NCI-H460 (cell line): ENCODE measurements at places on chromosomes 6 and 20. TPM values are rescaled to one million over a fixed set of nuclear protein-coding genes. Genes with fewer than 3 reads are reported as not detected.

GRCh38 chr6:17813542-17813941 lies 106.8 kb upstream of the NUP153 start:
- DNase-seq = no peak

Gene SMLR1
- not detected in 2 replicates for total RNA-seq

- DNase-seq = no peak
These were observed 129.8 kb upstream of the SMLR1 start for GRCh38 chr6:130697271-130697994.

Gene VGLL2
- not detected in 2 replicates for total RNA-seq

Gene RCAN2
- not detected in 2 replicates for total RNA-seq

DNA sequence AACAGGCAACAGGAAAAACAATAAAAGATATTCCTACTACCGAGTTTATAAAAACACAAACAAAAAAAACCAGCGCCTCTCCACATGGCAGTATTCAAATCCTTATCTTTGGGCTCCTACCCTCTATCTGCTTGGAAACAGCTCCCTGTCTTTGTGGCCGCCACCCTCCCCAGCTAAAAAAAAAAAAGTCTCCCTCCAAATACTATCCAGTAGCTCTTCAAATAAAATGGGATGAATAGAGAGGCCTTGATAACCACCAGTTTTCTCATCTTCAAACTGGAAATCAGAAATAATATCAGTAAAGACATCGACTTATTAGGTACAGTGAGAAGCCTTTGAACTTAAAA lies 96.2 kb downstream of the PSMG4 start:
- no peak for DNase-seq

Gene RPP40
- total RNA-seq = 38.6 and 42.0 TPM in 2 replicates

DNA sequence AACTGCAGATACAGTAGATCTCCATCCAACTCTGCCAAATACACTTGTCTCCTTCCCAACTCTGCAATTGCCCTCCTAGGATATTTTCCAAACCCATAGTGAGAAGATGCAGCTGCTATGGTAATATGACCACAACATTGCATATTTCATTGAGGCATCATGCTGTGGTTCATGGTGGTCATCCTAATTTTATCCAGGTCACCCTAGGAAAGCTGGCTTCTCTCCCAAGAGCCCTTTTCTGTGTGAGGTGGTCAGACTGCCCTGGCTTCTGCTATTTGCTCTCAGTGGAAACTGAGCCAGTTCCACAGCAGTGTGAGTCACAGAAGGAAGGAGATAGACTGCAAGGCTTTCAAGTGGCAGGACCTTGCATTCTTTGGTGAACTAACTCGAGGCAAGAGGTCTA lies 5.5 kb downstream of the OGFRL1 start:
- no peak for DNase-seq

GRCh38 chr6:100818066-100818465 lies 63.1 kb downstream of the ASCC3 start:
- DNase-seq = no peak

DNA sequence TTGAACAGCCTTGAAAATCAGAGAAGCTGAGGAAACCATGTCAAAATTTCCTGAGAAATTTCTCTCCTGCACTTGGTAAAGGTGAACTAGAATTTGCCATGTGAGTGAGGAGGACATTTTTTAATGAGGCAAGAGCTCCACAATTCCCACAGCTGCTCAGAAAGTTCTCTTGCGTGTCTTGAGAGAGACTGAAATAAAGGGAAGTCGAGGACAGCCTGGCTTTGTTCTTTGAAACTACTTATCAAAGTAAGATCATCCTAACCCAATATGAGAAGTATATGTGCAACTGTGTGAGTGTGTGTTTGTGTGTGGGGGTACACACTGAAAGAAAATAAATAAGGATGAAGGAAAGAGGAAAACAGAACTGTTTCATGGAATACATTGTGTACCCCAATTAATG lies 163.4 kb downstream of the SLC24A3 start:
- no peak for DNase-seq

DNA sequence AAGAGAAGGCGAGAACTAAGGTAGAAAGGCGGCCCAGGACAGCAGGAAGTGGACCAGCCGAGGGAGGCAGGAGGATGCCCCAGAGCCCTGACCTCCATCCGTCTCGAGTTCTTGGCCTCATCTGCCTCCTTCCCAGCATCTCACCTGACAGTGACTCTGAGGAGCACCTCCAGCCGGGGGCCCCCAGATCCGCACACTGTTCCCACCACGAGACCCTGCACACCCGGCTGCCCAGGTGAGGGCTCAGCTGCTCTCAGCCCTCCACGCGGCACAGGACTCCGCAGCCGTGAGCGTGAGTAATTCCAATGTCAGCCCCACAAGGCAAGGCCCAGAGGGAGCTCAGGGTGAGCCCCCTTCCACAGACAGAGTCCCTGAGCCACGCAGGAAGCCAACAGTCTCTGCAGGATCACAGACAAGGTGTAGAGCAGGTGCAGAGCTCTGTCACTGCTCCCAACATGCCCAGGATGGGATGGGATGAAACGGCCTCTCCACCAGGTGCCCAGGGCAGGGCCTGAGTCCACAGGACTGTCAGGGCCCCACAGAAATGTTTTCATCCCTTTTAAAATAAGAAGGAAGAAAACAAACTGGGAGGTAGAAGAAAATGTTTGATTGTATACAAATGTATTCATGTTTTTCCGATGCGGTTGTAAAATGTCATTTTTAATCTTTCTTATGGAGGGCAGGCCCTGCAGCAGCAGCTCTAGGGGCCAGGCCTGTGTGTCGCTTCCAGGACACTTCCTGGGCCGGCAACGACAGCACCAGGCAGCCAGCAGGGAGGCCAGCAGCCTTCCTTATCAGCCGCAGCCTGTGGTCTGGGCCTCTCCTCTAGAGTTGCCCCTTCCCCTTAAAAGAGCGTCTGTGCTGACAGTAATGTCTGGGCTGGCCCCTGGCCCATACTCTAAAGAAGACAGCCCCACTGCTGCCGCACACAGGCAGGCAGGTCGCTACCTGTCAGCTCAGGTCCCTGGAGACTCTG lies 66.9 kb downstream of the DLL1 start:
- DNase-seq = no peak

DNA sequence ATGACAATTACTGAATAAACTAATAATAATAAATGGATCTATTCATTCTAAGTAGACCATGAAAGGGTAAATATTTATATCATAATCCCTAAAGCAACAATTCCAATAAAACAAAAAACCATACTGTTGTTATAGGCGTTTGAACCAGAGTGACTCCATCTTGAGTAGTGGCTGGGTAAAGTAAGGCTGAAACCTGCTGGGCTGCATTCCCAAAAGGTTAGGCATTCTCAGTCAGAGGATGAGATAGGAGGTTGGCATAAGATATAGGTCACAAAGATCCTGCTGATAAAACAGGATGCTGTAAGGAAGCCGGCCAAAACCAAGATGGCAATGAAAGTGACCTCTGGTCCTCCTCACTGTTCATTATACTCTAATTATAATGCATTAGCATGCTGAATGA lies 8.3 kb downstream of the OR2H1 start:
- DNase-seq = no peak

Gene LINC00237
- total RNA-seq = not detected in 2 replicates

Gene ADGRF5
- 0.05 TPM in 1 of 2 replicates, not detected in the other for total RNA-seq

Gene GHRH
- not detected in 2 replicates for total RNA-seq

GRCh38 chr6:22658934-22659333 lies 89.6 kb downstream of the HDGFL1 start:
- DNase-seq = no peak

DNA sequence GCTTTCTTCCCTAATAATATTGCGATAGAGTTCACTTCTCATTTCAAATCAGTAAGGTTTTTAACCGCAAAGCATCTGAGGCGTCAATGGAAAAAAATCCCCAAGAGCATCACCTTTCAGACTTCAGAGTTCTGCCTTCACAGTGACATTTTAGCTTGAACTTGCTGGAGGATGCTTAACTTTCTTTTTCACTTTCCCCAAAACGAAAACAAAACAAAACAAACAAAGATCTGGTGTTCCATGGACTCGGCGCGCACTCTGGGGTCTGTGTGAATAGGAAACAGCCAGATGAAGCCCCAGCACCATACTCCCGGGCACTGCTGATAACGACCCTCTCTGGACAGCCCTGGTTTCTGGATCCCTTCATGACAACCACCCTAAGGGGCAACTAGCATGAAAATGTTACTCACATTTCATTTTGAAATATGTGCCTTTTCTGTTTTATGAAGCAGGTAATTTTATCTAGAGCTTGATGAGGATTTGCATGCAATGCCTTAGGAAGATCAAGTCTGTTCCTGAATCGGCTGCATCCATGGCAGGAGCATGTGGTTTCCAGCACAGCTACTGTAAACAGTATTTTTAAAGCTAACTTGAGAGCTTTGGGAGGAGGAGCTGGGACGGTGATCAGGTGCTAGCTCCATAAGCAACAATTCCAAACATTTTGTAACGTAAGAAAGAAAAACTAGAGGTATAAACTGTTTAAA lies 44.5 kb downstream of the RAMACL start:
- no peak for DNase-seq

DNA sequence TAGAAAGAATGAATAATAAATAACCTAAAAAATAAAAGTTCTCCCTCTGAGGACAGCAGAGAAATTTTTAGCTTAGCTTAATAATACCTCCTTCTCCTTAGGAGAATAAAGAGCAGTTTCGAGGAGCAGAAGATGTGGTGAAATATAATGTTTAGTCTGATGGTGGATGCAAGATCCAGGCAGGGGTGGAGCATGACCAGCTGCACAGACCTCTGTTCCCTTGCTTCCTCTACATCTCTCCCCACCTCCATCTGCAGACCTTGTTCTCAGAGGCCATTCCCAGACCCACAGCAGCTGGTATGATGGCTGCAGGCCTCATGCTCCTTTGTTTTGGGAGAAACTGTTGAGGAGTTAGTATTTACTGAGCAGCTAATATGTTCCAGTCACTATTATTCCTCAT lies 1.5 kb downstream of the BTN3A2 start:
- DNase-seq = no peak

GRCh38 chr6:165245701-165246100 lies 63.7 kb downstream of the C6orf118 start:
- DNase-seq = no peak

DNA sequence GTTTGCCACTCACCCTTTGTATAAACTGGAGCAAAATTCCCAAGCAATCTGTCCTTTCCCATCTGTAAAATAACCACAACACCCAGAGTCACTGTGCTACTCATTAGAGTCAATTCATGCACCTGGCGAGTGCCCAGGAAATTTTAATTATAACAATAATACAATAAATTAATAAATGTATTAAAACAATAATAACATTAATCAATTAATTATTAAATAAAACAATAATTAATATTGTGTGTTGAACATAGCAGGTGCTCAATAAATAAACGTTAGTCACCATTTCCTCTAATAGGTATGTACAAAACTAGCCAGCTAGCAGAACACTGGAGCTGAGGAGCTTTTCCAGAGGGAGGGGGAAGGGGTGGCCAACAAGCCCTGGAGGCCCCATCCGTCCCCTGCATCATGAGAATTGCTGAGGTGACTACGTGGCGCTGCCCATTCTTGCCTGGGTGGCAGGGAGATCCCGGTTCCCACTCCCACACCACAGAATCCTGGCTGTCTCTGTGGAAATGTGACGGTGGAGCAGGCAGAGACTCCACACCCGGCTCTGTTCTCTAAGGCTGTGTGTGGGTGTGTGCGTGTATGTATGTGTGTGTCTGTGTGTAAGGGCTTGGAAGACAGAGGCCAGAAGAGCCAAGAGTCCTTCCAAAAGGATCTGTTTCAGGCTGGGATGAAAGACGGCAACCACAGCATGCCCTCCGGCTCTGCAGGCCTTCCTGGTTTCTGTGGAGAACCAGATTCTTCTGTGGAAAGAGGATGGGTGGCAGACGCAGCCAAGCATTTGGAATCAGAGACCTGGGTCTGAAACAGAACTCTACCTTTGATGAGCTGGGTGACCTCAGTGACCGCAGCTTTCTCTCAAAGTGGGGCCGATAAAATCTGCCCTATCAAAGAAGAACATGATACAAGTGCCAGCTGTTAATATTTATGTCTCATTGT lies 18.8 kb upstream of the EZR start:
- DNase-seq = no peak

Gene RNF39
- not detected in 2 replicates for total RNA-seq

Gene RSPO4
- total RNA-seq = not detected in 2 replicates

- DNase-seq = no peak
These were observed 1.1 kb downstream of the NDRG3 start for GRCh38 chr20:36744764-36745191.

Gene CRISP3
- not detected in 2 replicates for total RNA-seq

Gene BPIFA1
- not detected in 2 replicates for total RNA-seq

Gene BPIFB2
- total RNA-seq = not detected in 2 replicates

Gene ZC2HC1B
- total RNA-seq = not detected in 2 replicates
